ENCODE measurements at places on chromosomes 4 and X.

GRCh38 chr4:177128306-177128705, 181.4 kb upstream of the NEIL3 start:
- no peak for DNase-seq

GRCh38 chr4:76282941-76283689, 23.4 kb upstream of the STBD1 start:
- no peak for DNase-seq

GRCh38 chrX:46574774-46575381, 1.3 kb downstream of the CHST7 start:
- no peak for DNase-seq

- no peak for DNase-seq
Measured at GRCh38 chr4:147157860-147158701, 212.4 kb upstream of the TTC29 start.

DNA sequence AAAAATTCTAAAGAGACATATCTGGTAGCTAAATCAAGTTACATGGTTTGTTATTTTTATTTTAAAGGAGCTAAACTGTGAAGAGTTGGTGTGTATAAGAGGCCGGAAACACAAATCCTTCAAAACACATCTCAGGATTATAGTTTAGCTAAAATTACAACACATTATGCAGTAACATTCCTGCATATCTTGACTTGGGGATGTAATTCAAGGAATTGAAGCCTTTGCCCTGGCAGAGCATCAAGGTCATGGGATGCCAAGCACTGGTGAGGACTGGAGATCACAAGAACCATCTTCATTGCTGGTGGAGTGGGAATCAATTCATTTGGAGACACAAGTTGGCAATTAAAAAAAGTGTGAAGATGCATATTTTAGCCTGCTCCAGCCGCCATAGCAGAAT, 86.8 kb upstream of the LSM6 start:
- no peak for DNase-seq

GRCh38 chr4:90715242-90715641, 588.0 kb downstream of the CCSER1 start:
- no peak for DNase-seq

DNA sequence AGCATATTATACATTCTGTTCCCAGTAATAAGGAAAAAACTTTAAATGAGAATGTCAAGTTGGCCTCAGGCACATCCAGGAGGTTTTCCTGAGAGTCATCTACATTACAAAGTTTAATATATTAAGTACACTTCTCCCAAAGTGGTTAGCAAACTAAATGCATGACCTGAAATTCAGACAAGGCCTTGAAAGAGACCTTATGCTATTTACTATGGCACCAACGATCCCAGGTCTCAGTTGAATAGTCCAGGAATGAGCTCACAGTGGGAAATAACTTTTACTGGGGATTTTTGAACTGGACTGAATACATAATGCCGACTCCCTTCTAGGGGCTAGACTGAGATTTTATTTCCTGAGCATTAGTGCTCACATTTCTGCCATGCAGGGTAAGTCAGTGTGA, 1577.5 kb upstream of the PCDH7 start:
- no peak for DNase-seq

DNA sequence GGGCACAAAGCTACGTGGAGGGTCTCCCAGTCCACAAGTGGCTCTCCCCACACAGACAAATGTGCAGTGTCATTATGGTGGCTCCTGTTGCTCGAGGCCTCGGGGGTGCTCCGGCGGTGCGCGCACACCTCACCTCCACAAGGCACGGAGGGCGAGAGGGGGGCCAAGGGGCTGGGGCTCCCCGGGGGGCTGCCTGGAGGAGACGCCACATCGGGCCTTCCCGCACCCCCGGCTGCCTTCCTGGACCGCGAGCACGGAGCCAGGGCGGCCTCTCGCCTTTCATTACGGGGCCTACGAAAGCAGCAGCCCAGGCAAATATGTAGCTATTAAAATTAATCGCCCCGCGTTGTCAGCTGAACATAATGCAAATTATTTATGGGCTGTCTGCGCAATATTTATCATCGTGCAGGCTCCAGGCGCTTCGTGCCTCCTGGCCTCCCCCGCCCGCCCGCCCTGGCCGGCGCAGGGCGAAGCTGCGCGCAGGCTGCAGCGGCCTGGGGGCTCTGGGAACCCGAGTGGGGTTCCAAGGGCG, 70.8 kb upstream of the BCOR start:
- no peak for DNase-seq

- DNase-seq, result no peak
Measured at GRCh38 chr4:14084598-14084997, 457.1 kb upstream of the BOD1L1 start.

- DNase-seq, result no peak
Measured at GRCh38 chr4:184350213-184350817, 124.0 kb downstream of the IRF2 start.

Data from HFF-Myc (cell line).